ENCODE measurements at places on chromosomes 2 and 18.

GRCh38 chr18:8735274-8735673 is 29.9 kb downstream of the MTCL1 start:
- no peak for DNase-seq

GRCh38 chr2:24981411-24982136 is 9.8 kb upstream of the DNAJC27 start:
- no peak for DNase-seq

DNA sequence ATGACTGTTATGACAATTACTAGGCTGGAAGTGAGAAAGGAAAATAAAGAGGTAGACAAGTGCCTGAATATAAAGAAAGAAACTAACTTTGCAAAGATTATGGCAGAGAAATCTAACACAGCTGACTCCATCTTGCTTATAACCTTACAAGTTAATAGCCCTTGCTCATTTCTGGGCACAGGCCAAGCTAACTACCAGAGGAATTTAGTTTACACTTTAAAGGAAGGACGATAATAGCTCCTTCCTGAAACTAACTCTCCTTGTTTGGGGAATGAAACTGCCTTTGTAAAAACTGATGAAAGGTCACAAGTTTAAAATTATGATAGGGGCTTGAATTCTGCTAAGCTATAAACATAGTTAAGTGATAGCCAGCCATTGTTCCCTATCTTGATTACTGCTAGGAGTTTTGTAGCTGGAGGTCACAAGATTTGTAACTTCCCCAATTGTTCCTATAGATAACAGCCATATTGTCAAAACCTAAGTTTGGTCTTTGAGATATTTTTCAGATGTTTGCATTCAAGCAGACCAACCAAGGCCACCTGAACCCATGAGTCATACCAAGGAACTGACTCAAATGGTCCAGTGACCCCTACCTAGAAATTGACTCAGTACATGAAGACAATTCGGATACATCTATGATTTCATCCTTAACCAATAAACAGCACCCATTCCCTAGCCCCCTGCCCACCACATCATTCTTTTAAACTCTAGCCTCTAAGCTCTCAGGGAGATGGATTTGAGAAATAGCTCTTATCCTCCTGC is 209.2 kb upstream of the LRATD1 start:
- DNase-seq: no peak

GRCh38 chr2:23491591-23492336 is 106.8 kb downstream of the KLHL29 start:
- peak; percentile 34 for DNase-seq

DNA sequence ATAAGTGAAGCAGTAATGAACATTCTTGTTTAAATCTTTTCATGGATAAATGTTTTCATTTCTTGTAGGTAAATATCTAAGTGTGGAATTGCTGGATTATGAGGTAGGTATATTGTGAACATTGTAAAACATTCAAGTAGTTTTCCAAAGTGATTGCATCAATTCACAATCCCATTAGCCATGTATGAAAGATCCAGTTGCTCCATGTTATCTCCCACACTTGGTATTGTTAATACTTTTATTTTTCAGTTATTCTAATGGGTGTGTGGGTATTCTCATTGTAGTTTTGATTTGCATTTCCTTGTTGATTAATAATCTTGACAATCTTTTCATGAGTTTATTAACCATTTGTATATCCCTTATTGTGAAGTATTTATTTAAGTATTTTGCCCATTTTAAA is 50.3 kb downstream of the MAIP1 start:
- no peak for DNase-seq

- no peak for DNase-seq
Observed at GRCh38 chr2:52404046-52404445, 1363.6 kb upstream of the CHAC2 start.

DNA sequence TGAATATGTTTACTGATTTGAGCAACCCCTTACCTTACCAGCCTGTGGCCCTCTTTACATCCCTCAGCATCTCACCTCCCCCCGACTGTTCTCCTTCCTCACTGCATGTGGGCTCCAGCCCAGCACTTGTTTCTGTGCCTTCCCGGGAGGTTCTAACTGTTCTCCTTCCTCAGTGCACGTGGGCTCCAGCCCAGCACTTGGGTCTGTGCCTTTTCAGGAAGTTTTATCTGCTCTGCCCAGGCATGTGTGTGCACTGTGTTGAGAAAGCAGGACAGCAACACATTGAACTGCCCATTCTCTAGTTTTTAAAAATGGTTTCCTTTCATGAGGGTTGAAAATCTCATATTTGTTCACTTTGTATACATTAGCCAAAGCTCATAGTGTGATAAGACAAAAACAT is 158.4 kb downstream of the ATP9B start:
- no peak for DNase-seq

DNA sequence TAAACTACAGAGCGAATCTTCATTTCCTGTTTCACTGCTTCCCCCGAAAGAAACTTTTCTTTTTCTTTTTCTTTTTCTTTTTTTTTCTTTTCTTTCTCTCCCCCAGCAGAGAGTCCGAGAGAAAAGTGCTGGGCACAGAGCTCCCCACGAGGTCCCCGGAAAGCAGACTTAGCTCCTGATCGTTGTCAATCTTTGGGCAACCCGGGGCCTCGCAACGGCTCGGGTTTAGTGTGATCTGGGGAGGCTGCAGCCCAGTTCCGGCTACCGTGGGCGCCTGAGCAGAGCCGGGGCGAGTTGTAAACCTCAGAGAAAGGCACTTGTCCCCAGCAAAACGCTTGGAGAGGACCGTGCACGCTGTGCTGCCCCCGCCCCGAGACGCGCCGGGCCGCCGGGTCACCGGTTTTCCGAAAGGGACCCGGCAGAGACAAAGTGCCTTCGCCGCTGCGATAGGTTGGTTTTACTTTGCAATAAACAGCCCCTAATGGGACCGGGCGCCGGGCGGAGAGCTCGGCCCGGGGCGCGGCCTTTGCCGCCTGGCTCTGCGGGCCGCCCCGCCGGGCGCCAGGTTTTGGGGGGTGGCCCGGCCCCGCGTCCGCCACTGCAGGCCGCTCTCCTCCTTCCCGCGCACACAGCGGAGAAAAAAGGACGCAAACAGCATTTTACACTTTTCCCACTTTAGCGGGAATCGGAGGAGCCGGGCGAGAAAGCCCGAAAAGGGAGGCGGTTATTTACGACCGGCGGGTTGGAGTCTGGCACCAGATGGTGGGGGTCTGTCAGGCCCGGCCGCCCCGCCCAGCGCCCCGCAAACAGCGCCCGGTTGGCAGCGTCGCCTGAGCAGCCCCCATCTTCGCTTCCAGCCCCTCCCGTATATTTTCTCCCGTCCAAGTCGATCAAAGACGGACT is 136.0 kb downstream of the INSIG2 start:
- DNase-seq: no peak

- DNase-seq: no peak
Observed at GRCh38 chr2:151258121-151258520, 3.5 kb downstream of the RBM43 start.

- no peak for DNase-seq
Observed at GRCh38 chr2:24181849-24182248, 7.0 kb downstream of the FAM228A start.

- no peak for DNase-seq
Observed at GRCh38 chr2:10264506-10265328, 38.0 kb upstream of the HPCAL1 start.

- no peak for DNase-seq
Observed at GRCh38 chr18:72720116-72720515, 147.7 kb downstream of the NETO1 start.

DNA sequence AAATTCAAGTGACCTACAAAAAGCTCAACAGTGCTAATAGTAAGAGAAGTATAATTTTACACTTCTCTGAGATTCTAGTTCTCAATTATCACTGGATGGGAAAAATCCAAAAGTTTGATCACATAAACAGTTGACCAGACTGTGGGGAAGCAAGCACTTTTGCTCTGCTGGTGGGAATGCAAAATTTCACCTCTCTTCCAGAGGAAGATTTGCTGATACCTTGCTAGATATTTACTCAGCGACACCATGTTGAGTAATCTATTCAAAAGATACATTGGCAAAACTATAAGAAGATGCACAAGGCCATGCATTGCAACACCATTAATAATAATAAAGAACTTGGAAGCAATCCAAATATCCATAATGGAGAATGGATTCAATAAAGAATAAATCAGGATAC is 204.4 kb downstream of the MREG start:
- DNase-seq: no peak

- DNase-seq: no peak
Observed at GRCh38 chr2:95359031-95359430, 43.5 kb upstream of the FAHD2A start.

- no peak for DNase-seq
Observed at GRCh38 chr2:100046961-100047947, 95.1 kb downstream of the AFF3 start.

DNA sequence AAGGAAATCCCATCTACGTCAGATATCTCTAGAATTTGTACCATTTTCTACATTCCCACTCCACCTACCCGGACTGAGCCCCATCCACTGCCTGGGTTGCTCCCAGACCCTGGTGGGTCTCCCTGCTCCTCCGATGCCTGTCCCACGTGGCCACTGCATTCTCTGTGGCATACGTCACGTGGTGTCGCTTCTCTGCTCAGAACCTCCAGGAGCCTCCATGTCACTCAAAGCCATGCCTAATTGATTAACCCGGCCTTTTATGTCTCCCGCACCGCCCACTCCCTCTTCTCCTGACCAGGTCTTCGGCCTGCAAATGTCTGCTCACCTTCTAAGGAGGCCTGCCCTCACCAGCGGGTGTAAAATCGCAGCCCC is 176.6 kb downstream of the HDAC4 start:
- no peak for DNase-seq

- DNase-seq: no peak
Observed at GRCh38 chr2:177972782-177973181, 99.8 kb downstream of the PDE11A start.

- no peak for DNase-seq
Observed at GRCh38 chr18:28080876-28081300, 96.0 kb downstream of the CDH2 start.
